ENCODE measurements at places on chromosomes 3 and 15.

- no peak for DNase-seq
These were observed 87.9 kb downstream of the STT3B start for GRCh38 chr3:31620656-31621055.

GRCh38 chr3:186105543-186105942 lies 3.3 kb downstream of the ETV5 start:
- DNase-seq, result no peak

DNA sequence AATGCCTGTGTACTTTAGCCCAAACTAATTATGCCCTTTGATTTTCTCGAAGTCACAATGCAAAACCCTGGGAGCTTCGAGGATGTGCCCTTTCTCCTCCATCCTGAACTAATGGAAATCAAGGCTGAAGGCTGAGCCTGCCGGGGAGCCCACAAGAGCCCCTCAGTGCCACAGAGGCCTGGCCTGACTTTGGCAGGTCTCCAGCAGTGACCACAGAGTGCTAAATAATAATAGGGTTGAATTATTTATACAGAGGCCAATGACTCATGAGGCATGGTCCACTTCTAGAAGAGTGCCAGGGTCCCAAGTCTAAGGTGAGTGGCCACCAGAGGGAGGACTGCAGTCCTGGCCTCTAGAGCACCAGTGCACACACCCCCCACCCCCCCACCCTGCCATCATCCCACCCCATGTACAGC lies 19.1 kb upstream of the GLCE start:
- no peak for DNase-seq

DNA sequence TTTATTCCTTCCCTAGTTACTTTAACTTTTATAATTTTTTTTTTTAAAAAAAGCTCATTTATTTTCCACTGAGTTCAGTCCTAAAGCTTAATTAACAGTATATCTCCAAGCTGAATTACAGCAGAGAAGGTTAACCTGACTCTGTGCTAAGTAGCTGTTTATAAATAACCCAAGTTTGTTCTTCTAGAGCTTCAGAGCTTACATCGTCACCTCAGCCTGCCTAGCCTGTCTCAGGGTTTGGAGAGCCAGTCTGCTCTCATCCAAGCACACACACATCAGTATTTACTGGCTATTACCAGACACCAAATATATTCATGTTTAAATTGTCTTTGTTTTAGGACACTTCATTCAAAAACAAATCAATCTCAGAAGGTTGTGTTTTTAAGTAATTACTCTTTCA lies 154.9 kb downstream of the CDIN1 start:
- DNase-seq, result no peak

DNA sequence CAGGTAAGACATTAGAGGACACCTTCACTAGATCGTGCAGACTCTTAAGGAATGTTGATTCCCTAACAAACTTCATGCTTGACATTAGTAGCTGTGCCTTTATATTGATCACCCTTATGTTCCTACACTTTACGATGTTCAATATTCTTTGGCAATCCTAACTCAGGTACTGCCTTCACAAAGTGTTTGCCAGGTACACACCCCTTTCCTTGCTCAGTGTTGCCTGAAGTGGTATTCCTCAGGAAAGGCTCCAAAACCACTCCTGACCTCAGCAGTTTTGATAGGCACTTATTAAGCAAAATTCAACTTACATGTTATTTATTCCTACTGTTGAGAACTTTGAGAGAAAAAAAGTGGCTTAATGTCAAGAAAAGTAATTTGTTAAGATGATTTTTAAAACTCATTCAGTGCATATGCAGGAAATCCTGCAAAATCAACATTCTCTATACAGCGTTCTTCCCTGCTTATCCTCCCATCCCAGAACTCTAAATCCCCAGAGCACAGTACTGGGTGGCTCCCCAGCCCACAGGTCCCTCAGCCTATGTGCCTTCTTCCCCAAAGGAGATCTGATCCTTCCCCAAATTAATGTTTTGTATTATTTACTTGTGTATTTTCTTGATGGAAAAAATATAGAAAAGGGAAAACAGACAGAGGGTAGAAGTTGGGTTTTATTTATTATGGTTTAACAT lies 260.7 kb downstream of the MECOM start:
- no peak for DNase-seq

- no peak for DNase-seq
These were observed 19.5 kb downstream of the RAF1 start for GRCh38 chr3:12644331-12644937.

DNA sequence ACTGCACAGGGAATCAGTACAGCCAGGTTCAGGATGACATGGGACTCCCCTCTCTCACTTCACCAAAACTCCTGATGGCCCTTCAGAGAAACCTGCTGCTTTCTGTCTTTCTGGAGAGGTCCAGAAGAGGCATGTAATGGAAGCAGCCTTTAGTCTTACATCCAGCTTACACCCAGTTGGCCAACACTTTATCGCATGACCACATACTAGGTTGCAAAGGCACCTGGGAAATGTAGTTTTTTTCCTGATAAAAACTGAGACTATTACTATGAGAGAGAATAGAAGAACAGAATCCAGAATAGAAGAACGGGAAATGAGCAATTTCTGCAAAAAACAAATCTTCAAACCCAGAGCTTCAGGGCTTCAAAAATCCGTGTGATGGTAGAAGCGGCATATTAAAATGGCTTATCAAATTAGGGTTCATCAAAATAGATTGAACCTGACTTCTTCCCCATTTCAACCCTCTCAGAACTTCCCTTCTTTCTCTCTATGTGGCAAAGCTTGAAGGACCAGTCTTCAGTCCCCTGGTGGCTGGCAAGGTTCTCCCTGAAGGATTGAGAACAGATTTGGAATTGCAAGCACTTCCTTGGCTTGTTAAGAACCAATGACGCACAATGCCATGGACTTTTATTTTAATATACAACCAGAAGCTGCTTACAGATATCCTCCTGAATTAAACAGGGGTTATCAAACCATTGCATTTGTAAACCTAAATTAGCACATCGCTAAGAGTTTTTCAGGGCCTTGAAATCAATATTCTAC lies 34.4 kb downstream of the CORO2B start:
- no peak for DNase-seq

GRCh38 chr3:167125612-167126407 lies 254.3 kb downstream of the ZBBX start:
- no peak for DNase-seq

- DNase-seq, result no peak
These were observed 58.2 kb downstream of the OSTN start for GRCh38 chr3:191257286-191257685.

DNA sequence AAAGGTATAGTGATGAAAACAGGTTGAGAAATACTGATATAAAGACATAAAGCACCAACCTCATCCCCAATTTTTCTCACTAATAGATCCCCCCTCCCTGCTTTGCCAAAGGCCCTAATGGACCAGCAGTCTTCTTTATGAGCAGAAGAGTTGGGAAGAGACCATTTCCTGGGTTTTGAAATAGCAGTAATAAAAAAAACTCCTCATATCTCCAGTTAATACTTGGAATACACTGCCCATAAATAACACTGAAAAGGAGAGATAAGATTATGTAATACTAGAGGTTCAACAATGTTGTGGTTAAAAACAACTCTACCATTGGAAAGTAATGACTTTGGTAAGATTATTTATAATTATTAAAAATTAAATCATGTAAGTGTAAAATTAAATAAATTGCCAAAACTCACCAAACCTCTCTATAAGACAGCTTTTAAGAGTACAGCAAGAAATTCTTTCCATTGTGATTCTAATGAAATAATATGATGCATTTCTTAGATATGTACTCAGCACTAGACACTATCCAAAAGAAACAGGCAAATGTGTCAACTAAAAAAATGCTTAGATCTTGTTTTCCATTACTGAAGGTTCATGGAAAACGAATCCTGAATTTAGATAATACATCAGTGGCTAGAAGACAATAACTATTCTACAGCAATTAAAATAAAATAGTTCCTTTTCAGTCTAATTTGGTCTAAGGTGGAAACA lies 88.2 kb downstream of the FAIM start:
- no peak for DNase-seq

GRCh38 chr15:99343881-99344551 lies 92.7 kb downstream of the LRRC28 start:
- peak; percentile 5 for DNase-seq

- DNase-seq, result no peak
These were observed 29.6 kb upstream of the SELENOK start for GRCh38 chr3:53921296-53921695.

All from activated T-helper 1 cell treated with anti-CD3 and anti-CD28 coated beads, Interleukin-2, amount 50 U/mL, for 16 hours (primary cell).